ENCODE measurements at places on chromosomes 11 and 22. TPM values are rescaled to one million over a fixed set of nuclear protein-coding genes. Genes with fewer than 3 reads are reported as not detected.

DNA sequence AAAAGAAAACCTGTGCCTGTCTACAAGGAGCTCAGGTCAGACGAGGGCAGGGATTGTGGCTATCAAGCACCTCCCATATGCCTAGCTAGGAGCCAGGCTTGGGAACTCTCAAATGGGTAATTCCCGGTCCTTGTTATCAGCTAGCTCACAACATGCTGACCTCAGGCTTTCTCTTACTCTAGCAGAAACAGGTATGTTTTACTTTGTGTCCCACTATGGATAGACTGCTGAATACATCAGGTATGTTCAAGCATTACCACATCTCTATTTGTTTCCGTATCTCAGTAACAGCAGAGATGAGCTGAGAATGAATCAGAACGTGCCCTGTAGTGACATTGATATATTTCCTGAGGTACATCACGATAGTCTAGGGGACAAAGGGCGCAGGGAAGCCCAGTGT lies 29.4 kb downstream of the SHISA8 start:
- no peak for DNase-seq

DNA sequence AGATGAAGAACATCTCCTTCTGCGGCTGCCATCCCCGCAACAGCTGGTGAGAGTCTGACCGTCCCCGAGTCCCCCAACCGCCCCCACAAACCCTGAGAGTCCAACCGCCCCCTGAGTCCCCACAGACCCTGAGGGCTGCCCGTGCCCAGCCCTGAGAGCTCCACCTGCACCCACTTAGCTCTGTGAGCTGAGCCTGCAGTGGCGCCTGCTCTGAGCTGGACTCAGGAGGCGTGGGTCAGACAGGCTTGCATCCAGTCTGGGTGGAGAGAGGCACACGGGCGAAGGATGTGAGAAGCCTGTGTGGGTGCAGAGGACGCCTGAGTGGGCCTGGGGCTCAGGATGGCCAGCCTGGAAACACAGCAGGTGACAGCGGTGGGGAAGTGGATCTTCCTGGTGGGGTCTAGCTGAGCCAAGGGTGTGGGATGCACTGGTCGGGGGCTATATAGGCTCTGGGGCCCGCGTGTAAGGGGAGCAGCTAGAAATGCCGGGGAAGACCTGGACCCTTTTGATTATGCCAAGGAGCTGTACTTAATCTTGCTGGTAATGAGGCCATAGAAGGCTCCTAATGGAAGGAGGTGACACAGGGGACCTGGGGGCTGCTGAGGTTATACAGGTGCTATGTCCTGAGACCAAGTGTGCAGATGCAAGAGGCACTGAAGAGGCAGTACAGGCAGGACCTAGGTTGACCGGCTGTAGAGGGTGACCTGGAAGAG lies 6.5 kb downstream of the MAPK8IP2 start:
- no peak for DNase-seq

GRCh38 chr11:35286126-35286525 lies 133.2 kb downstream of the SLC1A2 start:
- DNase-seq: no peak

- no peak for DNase-seq
Measured at GRCh38 chr11:27497284-27497866, 9.2 kb downstream of the LIN7C start.

DNA sequence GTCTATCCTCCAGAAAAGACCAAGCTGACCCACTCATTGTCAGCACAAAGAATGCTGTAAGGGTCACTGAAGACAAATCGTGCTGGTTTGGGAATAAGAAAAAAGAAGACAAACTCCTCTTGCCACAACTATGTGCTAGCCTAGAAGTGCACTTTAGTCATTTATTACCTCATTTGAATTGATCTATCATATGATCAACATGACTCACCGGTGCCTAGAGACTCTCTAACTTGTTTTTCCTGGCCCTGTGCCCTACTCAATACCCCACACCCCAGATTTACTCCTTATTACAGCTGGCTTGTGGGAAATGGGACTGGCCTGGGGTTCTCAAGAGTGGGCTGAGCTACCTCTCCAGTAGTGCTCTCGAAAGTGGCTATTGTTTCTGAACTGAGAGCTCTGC lies 35.9 kb upstream of the HORMAD2 start:
- DNase-seq: no peak

DNA sequence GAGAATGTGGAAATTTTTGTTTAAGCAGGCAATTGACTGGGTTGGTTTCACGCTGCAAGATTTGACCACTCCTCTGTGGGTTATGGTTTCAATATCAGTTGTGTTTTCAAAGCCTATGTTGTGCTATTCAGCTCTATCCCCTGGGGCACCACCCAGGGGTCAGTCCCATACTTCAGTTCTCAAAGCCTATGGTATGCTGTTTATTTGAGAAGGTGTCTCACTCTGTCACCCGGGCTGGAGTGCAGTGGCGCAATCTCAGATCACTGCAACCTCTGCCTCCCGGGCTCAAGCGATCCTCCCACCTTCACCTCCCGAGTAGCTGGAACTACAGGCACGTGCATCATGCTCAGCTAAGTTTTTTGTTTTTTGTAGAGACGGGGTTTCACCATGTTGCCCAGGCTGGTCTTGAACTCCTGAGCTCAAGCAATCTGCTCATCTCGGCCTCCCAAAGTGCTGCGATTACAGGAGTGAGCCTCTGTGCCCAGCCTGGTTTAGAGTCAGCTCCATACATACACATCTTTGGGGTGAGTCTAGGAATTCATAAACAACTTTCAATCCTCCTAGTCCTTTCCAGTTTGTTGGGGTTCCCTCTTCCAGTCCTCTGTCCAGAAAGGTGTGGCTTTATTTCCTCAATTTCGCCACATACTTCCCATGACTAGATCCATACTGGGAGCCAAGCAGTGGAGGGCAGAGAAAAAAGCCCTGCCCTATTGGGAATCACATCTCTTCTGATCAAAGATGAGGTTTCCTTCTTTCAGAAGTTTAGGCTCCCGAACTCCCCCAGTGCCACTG lies 35.0 kb upstream of the MAPK1 start:
- no peak for DNase-seq

GRCh38 chr22:19805821-19806212 lies 45.2 kb downstream of the TBX1 start:
- DNase-seq: peak; percentile 12

GRCh38 chr11:133898031-133898769 lies 52.9 kb upstream of the SPATA19 start:
- no peak for DNase-seq

- no peak for DNase-seq
Measured at GRCh38 chr11:119377961-119378667, 3.4 kb downstream of the USP2 start.

GRCh38 chr22:43396934-43397457 lies 14.8 kb upstream of the MPPED1 start:
- no peak for DNase-seq

- no peak for DNase-seq
Measured at GRCh38 chr22:33112580-33112979, 54.4 kb upstream of the SYN3 start.

DNA sequence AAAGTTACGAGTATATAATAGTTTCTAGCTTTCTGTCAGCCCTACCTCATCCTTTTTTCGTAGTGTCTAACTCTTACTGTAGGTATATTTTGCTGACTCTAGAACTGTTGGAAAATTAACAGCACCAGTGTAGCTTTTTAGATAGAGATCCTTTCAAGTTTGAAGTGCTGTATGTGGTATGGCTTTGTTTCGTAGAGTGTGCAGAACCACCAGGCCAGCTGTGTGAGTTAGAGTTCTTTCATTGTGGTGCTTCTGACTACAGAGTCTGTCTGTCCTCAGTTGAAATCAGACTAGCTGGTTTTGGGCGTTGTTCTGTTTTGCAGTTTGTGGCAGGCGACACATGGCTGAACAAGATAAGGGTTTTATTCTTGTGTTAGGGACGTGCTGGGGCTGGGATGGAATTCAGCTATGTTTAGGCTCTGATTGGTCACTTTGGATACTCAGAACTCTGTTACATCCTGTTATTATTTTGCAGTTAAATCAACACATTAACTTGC lies 3.2 kb downstream of the ARHGEF12 start:
- peak; percentile 42 for DNase-seq

- no peak for DNase-seq
Measured at GRCh38 chr22:20530368-20531153, 23.2 kb downstream of the MED15 start.

DNA sequence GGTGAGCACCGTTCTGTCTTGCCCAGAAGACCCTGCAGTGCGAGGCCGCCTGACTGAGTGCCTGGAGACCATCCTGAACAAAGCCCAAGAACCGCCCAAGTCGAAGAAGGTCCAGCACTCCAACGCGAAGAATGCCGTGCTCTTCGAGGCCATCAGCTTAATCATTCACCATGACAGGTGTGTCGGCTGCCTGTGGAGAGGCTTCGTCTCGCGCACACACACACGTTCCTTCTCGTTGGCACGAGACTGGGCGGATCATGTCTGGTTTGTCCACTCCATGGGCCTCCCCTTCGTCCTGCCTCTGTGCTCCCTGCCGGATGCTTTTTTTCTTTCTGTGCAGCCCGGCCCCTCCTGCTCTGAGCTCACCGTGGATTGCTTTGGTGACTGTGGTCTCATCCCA lies 51.1 kb downstream of the MUC6 start:
- DNase-seq: no peak

GRCh38 chr11:61356706-61357105 lies 5.0 kb downstream of the CYB561A3 start:
- DNase-seq: no peak

LIN7C gene
- total RNA-seq: 24.2 TPM

APOL4 gene
- 11.4 TPM for total RNA-seq

PLAAT2 gene
- total RNA-seq: 0.47 TPM

ADM2 gene
- 0.52 TPM for total RNA-seq

KRTAP5-9 gene
- not detected for total RNA-seq

GNAZ gene
- total RNA-seq: 2.6 TPM

SYNGR1 gene
- total RNA-seq: 60.8 TPM

SEPTIN5 gene
- 118 TPM for total RNA-seq

LRRN4CL gene
- total RNA-seq: 7.3 TPM

ACTN3 gene
- 0.10 TPM for total RNA-seq

POTEH gene
- total RNA-seq: not detected

All from left cardiac atrium (tissue), 4 donors.